A549 treated with ZK216348 at 1 μM for 4 hours (cell line): ENCODE measurements at places on chromosomes 4 and X. TPM values are rescaled to one million over a fixed set of nuclear protein-coding genes. Genes with fewer than 3 reads are reported as not detected.

Gene GC
- total RNA-seq, result not detected in 5 replicates

Gene SH3TC1
- total RNA-seq, result 10.7 to 23.0 TPM (median 16.2 TPM) in 5 replicates

Gene FAM114A1
- total RNA-seq, result 20.1 to 43.9 TPM (median 34.9 TPM) in 5 replicates

Gene PAGE2B
- not detected in 5 replicates for total RNA-seq

Gene RASGEF1B
- total RNA-seq, result not detected in 5 replicates

Gene ARHGAP36
- not detected in 5 replicates for total RNA-seq

Gene FGF16
- total RNA-seq, result not detected in 5 replicates

Gene PASD1
- total RNA-seq, result not detected in 5 replicates

Gene YIPF7
- not detected in 5 replicates for total RNA-seq

Gene AADAT
- total RNA-seq, result 6.7 to 9.7 TPM (median 8.8 TPM) in 5 replicates

Gene MAGED2
- 72.4 to 87.5 TPM (median 77.1 TPM) in 5 replicates for total RNA-seq

Gene HTRA3
- total RNA-seq, result 12.6 to 21.9 TPM (median 19.9 TPM) in 5 replicates

Gene CXCL11
- total RNA-seq, result not detected in 5 replicates

Gene KIAA0232
- 6.3 to 13.4 TPM (median 10.7 TPM) in 5 replicates for total RNA-seq

Gene ZNF275
- 5.0 to 6.3 TPM (median 5.5 TPM) in 5 replicates for total RNA-seq

Gene SSX1
- not detected in 5 replicates for total RNA-seq

Gene PTPN13
- 3.4 to 5.2 TPM (median 4.2 TPM) in 5 replicates for total RNA-seq

Gene IGSF1
- 0.23 to 0.47 TPM (median 0.31 TPM) in 5 replicates for total RNA-seq

Gene CHRDL1
- not detected in 5 replicates for total RNA-seq

Gene MAGEC2
- total RNA-seq, result not detected in 5 replicates

Gene AR
- total RNA-seq, result 2.6 to 3.9 TPM (median 3.2 TPM) in 5 replicates

Gene MAGEA11
- total RNA-seq, result not detected in 5 replicates

Gene ADH1B
- not detected in 5 replicates for total RNA-seq

Gene TMEM35A
- not detected in 5 replicates for total RNA-seq

Gene SLC49A3
- total RNA-seq, result 0.14 to 0.44 TPM (median 0.22 TPM) in 4 of 5 replicates, not detected in the other

Gene AMELX
- not detected in 5 replicates for total RNA-seq

Gene JCHAIN
- 0.13 to 0.70 TPM (median 0.22 TPM) in 3 of 5 replicates, not detected in the others for total RNA-seq

Gene SCML1
- total RNA-seq, result 4.0 to 7.1 TPM (median 5.3 TPM) in 5 replicates

Gene LDOC1
- total RNA-seq, result 69.6 to 106 TPM (median 99.9 TPM) in 5 replicates

Gene RTL5
- total RNA-seq, result 1.9 to 3.2 TPM (median 2.8 TPM) in 5 replicates

Gene ART3
- total RNA-seq, result not detected in 5 replicates

Gene MAGEB3
- total RNA-seq, result not detected in 5 replicates

Gene SHROOM2
- total RNA-seq, result 0.58 to 0.79 TPM (median 0.63 TPM) in 5 replicates

Gene TLL1
- total RNA-seq, result 0.13 to 0.59 TPM (median 0.17 TPM) in 5 replicates

Gene PCYT1B
- total RNA-seq, result not detected in 5 replicates

Gene TECRL
- not detected in 5 replicates for total RNA-seq

Gene CSAG2
- total RNA-seq, result not detected in 5 replicates

Gene TCEAL7
- total RNA-seq, result not detected in 5 replicates

Gene HTN3
- total RNA-seq, result not detected in 5 replicates

Gene SPATA4
- total RNA-seq, result 0.22 to 0.32 TPM (median 0.25 TPM) in 3 of 5 replicates, not detected in the others

Gene SYP
- total RNA-seq, result 2.2 to 3.4 TPM (median 3.1 TPM) in 5 replicates

Gene RNF212
- 1.5 to 2.5 TPM (median 1.7 TPM) in 5 replicates for total RNA-seq

Gene P2RY4
- total RNA-seq, result not detected in 5 replicates
